ENCODE measurements at places on chromosomes 6 and 20.

DNA sequence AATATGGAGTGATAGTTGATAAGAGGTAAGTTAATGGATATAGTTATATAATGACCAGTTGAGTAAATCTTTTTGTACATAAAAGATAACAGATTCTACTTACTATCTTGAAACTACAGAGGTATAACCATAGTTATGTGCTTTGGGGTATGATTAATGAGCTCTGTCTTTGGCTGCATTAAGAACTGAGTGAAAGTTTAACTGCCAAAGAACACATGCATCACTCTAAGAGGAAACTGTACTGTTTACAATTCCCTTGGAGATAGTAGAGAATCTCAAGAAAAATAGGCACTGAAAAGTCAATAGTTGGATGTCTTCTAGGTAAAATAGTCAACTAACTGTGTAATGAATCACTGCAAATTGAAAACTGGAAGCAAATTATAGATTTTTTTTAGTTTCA, 1129.5 kb downstream of the EPHA7 start:
- DNase-seq = no peak

GRCh38 chr6:159313018-159313417, 143.8 kb downstream of the FNDC1 start:
- DNase-seq = no peak

DNA sequence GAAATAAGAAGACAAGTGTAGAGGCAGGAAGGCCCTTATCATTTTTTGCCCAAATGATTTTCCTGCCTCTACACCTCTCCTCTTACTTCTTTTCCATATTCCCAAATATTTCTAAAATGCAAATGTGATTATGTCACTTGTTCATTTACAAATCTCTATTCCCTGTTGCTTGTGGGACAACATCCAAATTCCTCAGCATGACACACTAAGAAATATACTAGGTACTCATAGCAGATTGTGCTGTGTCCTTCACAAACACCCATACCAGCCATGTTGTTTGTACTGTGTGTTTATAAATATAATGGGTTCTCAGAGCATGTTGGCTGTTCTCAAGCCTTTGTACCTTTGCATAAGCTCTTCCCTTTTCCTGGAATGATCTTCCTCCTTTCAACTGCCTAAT, 17.7 kb upstream of the FYN start:
- DNase-seq = no peak

- DNase-seq = no peak
Observed at GRCh38 chr6:51352506-51353029, 533.9 kb downstream of the TFAP2B start.

DNA sequence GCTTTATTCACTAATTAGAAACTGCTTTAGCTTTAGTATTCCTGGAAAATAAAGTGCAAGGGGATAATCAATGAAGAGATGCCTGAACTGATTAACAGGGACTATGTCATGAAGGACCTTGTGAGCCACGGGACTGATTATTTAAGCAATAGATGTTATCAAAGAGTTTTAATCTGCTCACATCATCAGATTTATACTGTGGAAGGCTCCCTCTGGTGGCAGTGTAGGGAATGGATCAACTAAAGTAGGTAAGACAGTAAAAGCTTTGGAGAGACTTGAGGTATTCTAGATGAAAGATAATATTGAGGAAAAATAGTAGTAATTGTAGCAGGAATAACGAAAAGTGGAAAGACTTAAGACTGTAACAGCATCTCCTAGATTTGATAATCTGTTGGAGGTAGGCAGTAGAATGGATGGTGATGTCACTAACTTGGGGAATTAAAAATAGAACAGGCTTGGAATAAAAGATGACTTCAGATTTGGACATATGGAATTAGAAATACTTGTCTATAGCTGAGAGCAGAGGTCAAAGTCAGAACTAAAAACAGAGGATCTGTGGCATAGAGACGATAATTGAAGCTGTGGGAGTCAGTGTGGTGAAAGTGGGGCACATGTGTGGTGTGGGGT, 80.3 kb upstream of the HTR1E start:
- DNase-seq = no peak
